ENCODE measurements at places on chromosomes 2 and 18. TPM values are rescaled to one million over a fixed set of nuclear protein-coding genes. Genes with fewer than 3 reads are reported as not detected.

- DNase-seq: no peak
Observed at GRCh38 chr2:217108575-217109027, 248.7 kb upstream of the TNP1 start.

DNA sequence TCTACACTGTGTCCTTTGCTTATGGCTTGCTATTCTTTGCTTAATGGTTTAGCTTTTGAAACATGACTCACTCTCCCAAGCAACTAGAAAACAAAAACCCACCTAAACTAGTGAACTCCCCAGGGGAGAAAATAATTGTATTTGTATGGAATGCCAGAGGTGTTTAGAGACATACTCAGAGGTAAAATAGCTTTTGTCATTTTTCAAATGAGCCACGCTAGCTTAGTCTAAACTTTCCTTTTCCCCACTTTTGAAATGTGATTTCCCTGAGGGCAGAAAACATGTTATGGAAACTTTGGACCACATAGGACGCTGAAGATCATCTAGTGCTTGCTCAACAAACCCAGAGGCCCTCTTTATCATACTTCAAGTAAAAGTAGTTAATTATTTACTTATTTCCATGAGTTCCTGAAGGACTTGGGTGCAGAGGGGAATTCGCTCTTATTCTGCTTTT is 16.5 kb upstream of the CYTIP start:
- no peak for DNase-seq

- no peak for DNase-seq
Observed at GRCh38 chr2:104412384-104412783, 441.5 kb upstream of the POU3F3 start.

DNA sequence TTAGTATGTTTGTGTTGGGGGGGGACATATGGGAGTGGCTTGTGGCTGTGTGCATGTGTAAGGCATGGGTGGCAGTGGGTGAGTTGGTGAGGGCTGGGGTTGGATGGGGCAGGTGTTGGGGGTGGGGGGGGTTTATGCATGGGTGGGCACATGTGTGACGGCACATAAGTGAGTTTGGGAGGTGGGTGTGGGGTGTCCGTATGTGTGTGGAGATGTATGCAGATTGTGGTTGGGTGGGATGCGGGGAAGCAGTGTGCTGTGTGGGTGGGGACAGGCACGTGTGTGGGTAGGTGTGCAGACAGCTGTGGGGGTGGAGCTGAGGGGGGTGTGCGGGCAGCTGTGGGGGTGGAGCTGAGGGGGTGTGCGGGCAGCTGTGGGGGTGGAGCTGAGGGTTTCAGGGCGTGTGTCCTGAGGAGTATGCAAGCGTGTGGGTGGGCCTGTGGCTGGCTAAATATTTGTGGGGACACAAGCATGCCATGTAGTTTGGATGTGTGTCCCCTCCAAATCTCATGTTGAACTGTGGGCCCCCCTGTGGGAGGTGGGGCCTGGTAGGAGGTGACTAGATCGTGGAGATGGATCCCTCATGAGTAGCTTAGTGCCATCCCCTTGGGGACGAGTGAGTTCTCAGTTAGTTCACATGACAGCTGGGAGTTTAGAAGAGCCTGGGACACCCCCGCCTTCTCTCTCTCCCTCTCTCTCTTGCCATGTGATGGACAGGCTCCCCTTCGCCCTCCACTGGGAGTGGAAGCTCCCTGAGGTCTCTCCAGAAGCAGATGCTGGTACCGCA is 59.4 kb downstream of the ANKMY1 start:
- no peak for DNase-seq

DNA sequence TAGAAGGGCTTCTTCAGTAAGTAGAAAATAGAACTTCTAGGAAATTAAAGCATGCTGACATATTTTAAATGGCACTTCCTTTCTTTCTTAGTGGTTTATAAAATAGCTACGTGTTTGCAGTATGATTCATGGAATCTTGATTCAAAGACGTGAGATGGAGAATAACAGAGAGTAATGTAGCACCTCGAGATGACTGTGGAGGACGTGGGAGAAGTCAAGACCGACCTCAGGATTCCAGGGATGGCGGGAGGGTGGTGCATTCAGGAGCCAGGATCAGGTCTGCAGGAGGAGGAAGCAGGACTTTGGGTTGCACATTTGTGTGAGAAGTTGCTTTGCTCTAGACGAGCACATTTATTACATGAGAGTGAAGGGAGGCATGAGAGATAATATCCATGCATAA is 56.0 kb downstream of the DCDC2C start:
- DNase-seq: no peak

DNA sequence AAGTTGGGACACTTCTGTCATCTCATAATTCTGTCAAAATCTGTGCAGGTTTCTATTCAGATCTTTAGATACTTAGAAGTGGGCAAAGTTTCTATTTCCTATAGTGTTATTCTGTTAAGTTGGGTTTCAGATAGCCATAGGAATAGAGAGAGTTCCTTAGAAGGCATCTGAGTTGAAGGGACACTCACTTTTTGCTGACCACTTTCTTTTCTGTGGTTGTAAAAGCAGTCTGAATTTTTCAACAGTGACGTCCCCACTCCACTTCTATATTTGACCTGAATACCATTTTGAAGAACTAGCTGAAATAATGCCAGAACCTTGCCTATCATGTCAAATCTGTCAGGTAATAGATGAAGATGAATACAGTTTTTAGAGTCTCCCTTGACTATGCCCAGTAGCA is 267.3 kb downstream of the SPAG16 start:
- DNase-seq: no peak

GRCh38 chr2:150413366-150413765 is 74.1 kb downstream of the RND3 start:
- no peak for DNase-seq

DNA sequence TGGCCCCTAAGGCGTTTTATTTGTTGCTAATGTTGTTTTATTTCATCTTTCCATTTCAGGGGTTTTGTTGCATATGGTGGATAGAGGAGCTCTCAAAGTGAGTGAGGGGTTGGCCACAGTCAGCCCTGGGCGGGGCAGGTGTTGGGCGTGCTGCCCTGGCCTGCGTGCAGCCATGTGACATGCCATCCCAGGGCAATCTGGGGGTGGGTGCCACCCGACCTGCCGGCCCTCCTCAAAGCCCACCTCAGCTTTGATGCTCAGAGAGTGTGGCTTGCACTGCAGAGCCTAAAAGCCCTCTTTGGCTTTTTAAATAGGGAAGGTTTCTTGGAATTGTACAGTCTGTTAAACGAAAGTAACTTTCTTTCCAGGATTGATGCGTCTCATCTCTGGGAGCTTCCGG is 18.4 kb downstream of the TSHZ1 start:
- DNase-seq: no peak

- no peak for DNase-seq
Observed at GRCh38 chr2:128380061-128380889, 61.6 kb upstream of the HS6ST1 start.

GRCh38 chr2:53859206-53860181 is at the start of gene GPR75:
Gene GPR75, minus strand, starts transcription at chr2:53859967. Its CDS starts 5,211 bp downstream, at chr2:53854756.
- DNase-seq: no peak

DNA sequence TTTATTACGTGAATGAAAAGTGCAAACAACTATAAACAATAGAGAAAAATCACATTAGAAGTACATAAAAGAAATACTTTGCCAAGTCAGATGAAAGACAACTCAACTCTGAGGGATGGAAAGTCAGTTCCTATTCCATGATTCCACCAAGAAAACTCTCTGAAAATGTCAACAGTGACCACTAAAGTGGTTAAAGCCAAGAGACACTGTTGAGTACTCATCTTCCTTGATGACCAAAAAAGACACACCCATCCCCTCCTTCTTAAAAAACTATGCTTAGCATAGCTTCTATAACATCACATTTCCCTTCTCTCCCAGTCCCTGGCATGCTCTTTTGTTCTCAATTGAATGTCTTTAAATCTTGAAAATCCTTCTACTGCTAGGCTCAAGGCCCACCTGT is 160.0 kb downstream of the TCF4 start:
- DNase-seq: no peak

- peak; percentile 57 for DNase-seq
Observed at GRCh38 chr2:12636837-12637581, 79.7 kb upstream of the TRIB2 start.

DNA sequence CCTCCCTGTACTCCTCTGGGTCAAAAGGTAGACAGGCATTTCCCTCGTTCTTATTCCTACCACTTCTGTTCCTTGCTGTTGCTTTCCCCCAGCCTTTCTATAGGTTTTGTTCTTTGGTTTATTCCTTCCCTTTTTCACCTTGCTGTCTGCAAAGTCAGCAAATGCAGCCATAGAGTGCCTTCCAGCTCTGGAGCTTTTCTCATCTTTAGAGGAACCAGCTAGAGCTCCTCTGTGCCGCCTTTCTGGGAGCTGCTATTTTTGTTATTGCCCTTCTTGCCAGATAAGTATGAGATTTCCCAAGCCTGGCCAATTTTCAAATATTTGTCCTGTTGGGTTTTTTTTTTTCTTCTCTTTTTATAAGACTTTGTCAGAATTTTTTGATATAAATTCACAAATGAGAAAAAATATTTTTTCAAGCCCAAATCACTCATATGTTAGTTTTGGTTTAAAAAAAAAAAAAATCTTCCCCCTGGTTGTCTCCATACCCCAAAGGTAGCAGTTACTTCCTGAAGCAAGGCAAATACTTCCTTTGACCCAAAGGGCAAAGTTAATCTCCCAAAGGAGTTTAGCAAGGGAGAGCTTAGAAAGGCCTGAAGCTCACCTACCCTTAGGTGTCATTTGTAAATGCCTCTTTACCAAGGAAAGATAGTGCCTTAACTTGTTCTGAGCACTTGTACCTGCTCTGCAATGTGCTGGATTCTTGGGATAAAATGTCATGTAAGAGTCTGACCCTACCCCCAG is 5.1 kb upstream of the TTC27 start:
- no peak for DNase-seq

GRCh38 chr18:52283927-52284326 is 56.1 kb upstream of the DCC start:
- no peak for DNase-seq

DNA sequence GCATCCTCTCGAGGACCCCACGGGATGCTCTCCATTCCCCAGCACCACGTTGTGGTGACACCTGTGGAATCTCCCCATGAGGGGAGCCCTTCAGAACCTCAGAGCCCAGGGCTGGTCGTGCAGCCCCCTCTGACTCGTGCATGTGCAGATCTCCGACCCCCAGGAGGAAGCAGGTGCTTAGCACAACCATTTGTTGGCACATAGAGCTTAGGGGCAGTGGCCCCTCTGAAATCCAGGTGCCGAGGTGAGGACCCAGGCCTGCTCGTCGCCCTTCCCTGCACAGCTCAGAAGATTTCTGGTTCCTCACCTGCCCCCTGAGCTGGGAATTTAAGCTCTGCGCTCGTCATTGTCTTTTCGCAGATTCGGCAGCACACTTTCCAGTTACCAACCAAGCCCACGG is 1.3 kb upstream of the OTOS start:
- DNase-seq: no peak

DNA sequence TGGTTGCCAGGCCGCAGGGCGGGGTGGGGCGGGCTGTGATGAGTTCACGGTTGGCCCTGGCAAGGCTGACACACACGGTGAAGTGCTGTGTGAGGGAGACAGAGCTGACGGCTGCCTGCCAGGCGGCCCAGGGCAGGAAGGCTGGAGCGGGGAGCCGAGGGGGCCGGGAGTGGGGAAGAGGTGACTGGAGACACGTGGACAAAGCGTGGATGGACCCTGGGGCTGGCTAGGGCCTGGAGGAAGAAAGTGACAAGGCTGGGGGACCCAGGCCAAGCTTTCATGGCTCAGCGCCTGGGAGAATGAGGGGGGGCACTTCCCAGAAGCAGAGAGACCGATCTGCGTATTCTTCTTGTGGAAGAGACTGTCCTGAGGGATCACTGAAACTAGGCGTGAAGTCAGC is 123.2 kb downstream of the DYSF start:
- DNase-seq: no peak

DNA sequence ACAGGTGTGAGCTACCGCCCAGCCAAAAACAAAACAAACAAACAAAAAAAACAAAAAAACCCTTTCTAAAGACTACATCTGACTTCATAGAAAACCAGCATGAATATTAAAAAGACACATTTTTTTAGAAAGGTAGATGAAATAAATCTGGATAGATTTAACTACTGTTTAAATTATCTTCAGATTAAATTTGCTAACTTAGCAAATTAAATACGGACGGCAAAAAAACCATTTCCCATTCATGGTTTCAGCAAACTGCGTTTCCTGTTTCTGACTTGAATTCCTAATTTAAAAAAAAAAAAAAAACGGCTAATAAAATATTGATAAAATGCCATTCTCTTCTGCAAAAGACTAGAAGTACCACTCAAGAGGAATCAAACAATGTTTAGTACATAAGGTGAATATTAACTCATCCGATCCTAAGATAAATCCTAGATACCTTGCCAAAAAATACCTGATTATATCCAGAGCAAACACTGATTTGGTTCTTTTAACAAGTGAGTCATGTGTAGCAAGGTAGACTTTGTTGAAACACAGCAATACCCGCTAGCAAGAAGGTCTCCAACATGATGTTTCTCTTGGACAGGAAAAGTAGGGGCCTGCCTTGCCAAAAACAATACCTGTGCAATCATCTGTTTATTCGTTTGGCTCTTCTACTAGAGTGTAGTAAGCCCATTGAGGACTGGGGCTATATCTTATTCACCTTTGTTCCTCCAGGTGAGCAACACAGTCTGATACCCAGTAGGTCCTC is 96.2 kb downstream of the BARD1 start:
- no peak for DNase-seq

- no peak for DNase-seq
Observed at GRCh38 chr2:224319750-224320149, 82.2 kb downstream of the FAM124B start.

DNA sequence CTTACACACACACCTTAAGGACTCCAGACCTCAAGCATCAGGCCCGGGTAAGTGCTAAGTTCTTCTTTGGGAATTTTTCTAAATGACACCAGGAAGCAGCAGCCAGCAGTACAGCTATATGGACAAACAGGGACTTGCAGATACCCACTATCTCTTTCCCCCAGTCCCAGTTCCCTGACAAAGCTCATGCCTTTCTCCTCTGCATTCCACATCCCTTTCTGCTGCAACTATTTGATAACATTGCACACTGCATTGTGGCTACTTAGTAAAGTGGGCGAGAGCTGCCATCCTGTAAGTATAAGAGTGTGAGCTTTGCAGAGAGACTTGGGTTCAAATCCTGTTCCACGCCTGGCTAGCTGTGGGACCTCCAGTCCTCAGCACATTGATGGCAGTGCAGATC is 14.0 kb upstream of the CD226 start:
- no peak for DNase-seq

SERPINB2 gene
- total RNA-seq: not detected

ATP8B1 gene
- total RNA-seq: 72.5 TPM

CCBE1 gene
- 0.14 TPM for total RNA-seq

BOLL gene
- not detected for total RNA-seq

POTEJ gene
- total RNA-seq: 0.47 TPM

SERPINB4 gene
- total RNA-seq: not detected

SIX2 gene
- total RNA-seq: 0.09 TPM

C18orf32 gene
- total RNA-seq: 14.1 TPM

CD8B2 gene
- not detected for total RNA-seq

PPIL3 gene
- total RNA-seq: 20.6 TPM

MC2R gene
- not detected for total RNA-seq

COL4A4 gene
- 0.05 TPM for total RNA-seq

RIT2 gene
- total RNA-seq: not detected

ANKRD53 gene
- 0.51 TPM for total RNA-seq

HOXD9 gene
- 24.5 TPM for total RNA-seq

Measured in dermis blood vessel endothelial cell (primary cell).